ENCODE measurements at places on chromosomes 4 and X.

GRCh38 chr4:53644607-53645006, 53.3 kb upstream of the LNX1 start:
- DNase-seq, result no peak

- no peak for DNase-seq
Measured at GRCh38 chr4:81566161-81566591, 94.5 kb upstream of the RASGEF1B start.

DNA sequence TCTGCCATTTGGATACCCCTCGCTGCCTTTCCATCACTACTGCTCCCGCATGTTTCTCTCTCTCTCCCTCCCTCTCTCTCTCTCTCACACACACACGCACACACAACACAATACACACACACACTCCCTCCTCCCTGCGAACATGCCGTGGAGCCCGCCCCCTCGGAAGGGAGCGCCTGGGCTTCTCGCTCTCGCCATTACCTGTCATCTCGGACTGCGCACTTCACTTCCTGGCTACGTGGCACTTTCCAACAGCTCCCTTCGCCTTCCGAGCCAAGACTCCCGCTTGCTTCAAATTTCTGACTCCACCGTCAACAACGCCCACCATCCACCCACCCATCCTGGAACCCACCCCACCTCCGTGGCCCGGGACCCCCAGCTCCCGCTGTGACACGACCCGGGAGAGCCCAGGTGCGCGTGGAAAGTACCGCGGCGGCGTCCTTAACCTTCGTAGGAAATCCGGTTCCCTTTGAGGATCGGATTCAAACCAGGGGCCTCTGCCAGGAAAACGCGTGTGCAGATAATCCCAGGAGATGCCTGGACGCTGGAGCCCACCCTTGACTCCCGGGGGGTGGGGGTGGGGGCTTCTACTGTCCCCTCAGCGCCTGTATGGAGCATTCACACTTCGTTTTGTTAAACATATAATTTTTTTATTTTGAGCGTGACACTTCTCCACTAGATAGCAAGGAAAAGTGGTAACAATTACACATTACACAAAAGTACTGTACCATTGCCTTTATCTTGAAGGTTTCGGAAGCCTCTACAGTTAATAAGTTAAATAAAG, 12.5 kb downstream of the ARX start:
- DNase-seq, result no peak

DNA sequence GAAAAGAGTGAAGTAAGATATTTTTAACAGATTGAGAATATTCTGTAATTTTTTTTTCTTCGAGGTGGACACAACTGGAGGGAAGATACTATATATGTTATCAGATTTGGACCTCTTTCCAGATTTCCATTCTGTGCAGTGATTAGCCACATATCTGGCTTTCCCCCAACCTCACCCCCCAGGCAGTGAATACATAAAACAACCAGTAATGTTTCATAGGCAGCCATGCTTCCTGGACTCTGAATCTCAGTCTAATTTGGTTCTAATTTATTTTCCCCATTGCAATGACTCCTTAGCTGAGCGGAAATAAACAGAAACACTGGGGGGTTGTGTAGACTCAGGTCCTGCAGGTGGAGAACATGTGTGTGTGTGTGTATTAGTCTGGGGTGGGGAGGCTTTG, 226.5 kb downstream of the FBXW7 start:
- no peak for DNase-seq

- DNase-seq, result no peak
Measured at GRCh38 chrX:20313899-20314298, 47.2 kb upstream of the RPS6KA3 start.

GRCh38 chr4:149741186-149741831, 74.3 kb downstream of the IQCM start:
- DNase-seq, result no peak

- DNase-seq, result no peak
Measured at GRCh38 chr4:108034565-108034964, 44.9 kb downstream of the HADH start.

GRCh38 chr4:184163813-184164212, 53.9 kb downstream of the ENPP6 start:
- DNase-seq, result no peak

GRCh38 chr4:34250562-34250961, 1993.8 kb downstream of the ARAP2 start:
- DNase-seq, result no peak

DNA sequence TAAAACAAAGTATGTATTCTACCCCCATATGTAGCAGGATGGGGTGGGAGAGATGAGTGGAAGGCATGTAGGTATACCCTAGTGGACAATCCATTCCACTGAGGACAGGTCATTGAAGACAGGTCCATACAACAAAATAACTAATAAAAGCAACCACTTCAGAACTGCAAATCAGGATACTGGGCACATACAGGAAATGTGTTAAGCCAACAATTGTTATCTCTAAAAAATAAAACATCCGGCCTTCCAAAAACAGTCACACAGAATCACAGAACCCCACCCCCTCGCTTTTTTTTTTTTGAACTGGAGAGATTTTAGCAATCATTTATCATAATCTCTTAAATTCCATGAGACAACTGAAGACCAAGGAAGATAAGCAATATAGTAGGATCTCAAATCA, 112.9 kb downstream of the FRYL start:
- no peak for DNase-seq

- no peak for DNase-seq
Measured at GRCh38 chr4:185307136-185307950, 88.4 kb downstream of the LRP2BP start.

DNA sequence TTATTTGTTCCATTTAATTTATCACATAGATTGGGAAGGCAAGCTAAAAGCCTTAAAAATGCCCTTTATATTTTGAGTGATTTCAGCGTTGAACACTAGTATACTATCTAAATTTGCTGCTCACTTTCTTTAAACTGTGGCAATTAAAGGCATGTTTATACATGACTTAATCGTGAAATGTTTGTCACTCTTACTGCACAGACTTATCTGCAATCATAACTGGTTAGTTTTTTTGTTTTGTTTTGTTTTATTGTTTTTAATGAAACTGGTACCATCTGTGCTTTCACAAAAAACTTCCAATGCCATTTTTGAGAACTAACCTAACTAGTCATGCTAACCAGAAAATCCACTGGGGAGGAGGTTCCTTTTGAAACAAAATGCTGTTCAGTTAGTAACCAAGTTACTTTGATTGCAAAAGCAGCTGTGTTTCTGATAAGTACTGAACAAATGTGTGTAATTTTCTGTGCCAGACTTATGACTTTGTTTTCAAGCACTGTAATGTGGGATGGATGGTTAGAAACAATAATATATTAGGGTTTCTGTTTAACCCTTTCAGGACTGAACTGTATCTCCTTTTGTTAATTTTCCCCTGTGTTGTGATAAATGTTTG, 56.1 kb downstream of the CCKAR start:
- no peak for DNase-seq

- DNase-seq, result no peak
Measured at GRCh38 chr4:106773076-106773905, 262.8 kb downstream of the DKK2 start.

Measured in cortex of kidney (tissue), 1 donor.